ENCODE measurements at places on chromosomes 16 and 17.

GRCh38 chr17:7884581-7885366 is 3.8 kb upstream of the CHD3 start:
- DNase-seq = no peak

DNA sequence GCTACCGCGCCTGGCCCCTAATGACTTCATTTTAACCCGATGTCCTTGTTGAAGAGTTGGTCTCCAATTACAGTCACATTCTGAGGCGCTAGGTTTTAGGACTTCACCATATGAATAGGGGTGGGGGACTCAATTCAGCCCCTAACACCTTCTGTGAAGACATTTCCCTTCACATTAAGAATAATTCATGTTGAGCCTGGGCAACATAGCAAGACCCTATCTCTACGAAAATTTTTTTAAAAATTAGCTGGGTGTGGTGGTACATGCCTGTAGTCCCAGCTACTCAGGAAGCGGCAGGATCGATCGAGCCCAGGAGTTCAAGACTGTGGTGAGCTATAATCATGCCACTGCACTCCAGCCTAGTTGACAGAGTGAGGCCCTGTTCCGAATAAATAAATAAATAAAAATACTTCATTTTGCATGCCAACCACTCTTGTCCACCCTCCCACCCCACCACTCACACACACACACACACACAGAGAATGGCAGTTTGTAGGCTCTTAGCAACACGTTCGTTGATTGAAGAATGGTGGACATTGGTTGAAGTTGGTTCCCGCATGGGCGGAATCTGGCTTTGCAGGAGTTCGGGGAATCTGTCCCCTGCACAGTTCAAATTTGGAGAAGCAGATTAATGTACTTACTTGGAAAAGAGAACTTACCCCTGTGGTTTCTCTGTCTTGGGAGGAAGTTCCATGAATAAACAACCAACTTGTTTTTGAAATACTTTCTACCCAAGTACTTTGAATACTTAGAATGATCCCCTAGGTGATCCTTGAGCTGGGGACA is 27.8 kb upstream of the TVP23A start:
- DNase-seq = no peak

GRCh38 chr17:75241996-75242460 is 19.4 kb downstream of the GGA3 start:
- no peak for DNase-seq

- no peak for DNase-seq
Observed at GRCh38 chr16:83501481-83501880, 306.3 kb upstream of the HSBP1 start.

Data from NCI-H1417 (cell line).